ENCODE measurements at places on chromosomes 13 and 19. TPM values are rescaled to one million over a fixed set of nuclear protein-coding genes. Genes with fewer than 3 reads are reported as not detected.
A peak's percentile ranks its signal among the peaks of the same experiment; 100 is the strongest.

The METTL21C gene
- total RNA-seq, result not detected

- DNase-seq, result no peak
These were observed 7.0 kb downstream of the COX6B2 start for GRCh38 chr19:55347442-55348009.

GRCh38 chr19:35262101-35262761 lies 6.5 kb upstream of the USF2 start:
- peak; percentile 28 for DNase-seq

The TEX101 gene
- total RNA-seq, result not detected

DNA sequence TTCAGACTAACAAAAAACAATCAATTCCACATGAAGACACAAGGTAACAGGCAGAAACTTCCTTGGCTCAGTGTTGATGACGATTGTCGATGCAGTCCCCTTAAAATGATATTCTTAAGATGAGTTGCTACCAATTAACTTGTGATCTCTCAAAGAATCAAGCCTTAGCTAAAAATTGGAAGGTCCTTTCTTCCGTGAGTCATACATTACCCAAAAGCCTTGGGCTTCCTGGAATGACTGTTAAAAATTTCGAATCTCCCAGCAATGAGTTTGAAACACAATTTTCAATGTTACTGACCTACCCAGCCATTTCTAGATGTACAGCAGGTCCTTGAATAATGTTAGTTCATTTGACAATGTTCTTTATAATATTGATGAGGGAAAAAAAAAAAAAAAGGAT lies 28.0 kb upstream of the RB1 start:
- DNase-seq, result no peak
